Activated naive CD4-positive, alpha-beta T cell treated with anti-CD3 and anti-CD28 coated beads, Interleukin-2, amount 10 ng/mL, durations not matched to agents 7 days and 5 days (primary cell): ENCODE measurements at places on chromosomes 13 and 19.

DNA sequence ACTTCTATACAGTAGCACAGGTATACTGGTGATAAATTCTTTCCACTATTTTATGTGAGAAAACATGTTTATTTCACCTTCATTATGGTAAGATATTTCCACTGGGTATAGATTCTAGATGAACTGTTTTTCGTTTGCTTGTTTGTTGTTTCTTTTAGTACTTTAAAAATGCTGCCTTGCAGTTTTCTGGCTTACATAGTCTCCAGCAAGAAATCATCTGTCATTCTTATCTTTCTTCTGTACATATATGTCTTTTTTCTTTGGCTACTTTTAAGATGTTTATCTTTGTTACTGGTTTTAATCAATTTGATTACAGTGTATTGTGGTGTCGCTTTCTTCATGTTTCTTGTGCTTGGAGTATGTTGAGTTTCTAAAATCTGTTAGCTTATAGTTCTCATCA lies 333.3 kb upstream of the HTR2A start:
- no peaks in the 10 kb centered on the region for H3K27me3 ChIP-seq
- no peaks in the 10 kb centered on the region for H3K36me3 ChIP-seq
- H3K4me1 ChIP-seq, result no peaks in the 10 kb centered on the region
- H3K27ac ChIP-seq, result no peak overlapping the region

DNA sequence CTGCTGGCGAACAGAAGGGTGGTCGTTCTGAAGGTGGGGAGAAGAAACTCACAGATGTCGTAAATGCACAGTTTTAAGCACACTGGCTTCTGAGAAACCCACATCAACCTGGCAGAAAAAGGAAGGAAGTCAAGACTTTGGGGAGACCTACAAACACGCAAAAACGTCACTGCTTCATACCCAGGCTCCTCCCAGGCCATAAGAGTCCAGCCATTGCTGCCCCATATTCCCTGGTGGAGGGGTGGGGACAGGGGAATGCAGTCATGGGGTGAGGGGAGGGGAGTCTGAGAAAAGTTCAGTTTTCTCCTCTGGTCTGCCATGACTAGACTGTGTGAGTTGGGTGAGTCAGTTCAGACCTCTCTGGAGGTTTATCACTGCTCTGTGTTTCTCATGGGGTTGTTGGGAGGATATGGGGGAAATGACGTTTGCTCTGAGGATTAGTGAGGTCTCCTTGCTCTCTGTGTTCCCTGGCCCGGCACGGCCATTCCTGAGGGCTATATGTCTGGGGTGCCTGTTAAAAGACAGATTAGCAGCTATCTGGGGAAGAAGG lies 139.0 kb downstream of the FLT1 start:
- H3K27me3 ChIP-seq, result peaks cover under 1% of the 10 kb centered on the region
- no peak overlapping the region for H3K4me3 ChIP-seq
- H3K36me3 ChIP-seq, result peaks cover 20% of the 10 kb centered on the region
- no peak for DNase-seq

- peaks cover 31% of the 10 kb centered on the region for H3K4me1 ChIP-seq
- no peak for DNase-seq
- no peaks in the 10 kb centered on the region for H3K27me3 ChIP-seq
Measured at GRCh38 chr19:51099047-51099382, 9.2 kb downstream of the CTU1 start.

DNA sequence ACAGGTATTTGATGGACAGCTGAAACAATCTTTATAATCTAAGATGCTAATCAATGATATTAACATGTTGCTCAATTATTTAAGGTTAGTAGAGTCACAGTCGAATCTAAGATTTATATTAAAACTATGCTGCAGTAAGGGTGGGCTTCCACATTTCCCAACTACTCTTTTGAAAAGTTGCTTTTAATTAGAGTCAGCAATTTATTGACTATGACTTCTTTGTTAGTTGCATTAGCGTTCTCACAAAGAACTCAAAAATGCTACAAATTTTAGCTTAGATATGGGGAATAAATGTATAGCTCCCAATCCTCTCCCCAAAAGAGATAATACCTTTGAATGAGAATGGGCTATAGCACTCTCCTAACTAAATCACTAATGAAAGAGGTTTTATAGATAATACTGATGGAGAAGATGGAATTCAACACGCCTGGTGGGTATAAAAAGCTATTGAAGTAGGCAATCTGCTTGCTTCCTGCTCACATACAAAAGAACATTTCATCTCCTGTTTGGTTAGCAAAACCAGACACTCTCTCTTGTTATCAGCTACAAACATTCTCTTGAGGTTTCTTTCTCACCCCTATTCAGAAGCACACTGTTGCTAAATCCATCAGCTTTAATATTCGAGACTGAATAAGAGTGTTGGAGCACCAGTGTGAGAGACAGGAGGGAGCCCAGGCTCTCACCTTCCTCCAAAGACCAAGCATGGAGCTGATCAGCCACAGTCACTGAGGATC lies 2.4 kb upstream of the FLT1 start:
- no peaks in the 10 kb centered on the region for H3K36me3 ChIP-seq
- no peak for DNase-seq
- H3K4me1 ChIP-seq, result peaks cover 21% of the 10 kb centered on the region
- no peak overlapping the region for H3K27ac ChIP-seq
- H3K4me3 ChIP-seq, result no peak overlapping the region
- peaks cover 60% of the 10 kb centered on the region for H3K27me3 ChIP-seq

DNA sequence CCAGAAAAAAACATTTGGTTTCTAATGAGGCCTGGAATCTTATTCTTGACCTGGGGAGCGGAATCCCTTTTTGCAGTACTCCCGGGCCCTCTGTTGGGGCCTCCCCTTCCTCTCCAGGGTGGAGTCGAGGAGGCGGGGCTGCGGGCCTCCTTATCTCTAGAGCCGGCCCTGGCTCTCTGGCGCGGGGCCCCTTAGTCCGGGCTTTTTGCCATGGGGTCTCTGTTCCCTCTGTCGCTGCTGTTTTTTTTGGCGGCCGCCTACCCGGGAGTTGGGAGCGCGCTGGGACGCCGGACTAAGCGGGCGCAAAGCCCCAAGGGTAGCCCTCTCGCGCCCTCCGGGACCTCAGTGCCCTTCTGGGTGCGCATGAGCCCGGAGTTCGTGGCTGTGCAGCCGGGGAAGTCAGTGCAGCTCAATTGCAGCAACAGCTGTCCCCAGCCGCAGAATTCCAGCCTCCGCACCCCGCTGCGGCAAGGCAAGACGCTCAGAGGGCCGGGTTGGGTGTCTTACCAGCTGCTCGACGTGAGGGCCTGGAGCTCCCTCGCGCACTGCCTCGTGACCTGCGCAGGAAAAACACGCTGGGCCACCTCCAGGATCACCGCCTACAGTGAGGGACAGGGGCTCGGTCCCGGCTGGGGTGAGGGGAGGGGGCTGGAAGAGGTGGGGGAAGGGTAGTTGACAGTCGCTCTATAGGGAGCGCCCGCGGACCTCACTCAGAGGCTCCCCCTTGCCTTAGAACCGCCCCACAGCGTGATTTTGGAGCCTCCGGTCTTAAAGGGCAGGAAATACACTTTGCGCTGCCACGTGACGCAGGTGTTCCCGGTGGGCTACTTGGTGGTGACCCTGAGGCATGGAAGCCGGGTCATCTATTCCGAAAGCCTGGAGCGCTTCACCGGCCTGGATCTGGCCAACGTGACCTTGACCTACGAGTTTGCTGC lies at the start of gene ICAM4:
Gene ICAM4 (plus strand): TSS at position 153 of the 935 bp plus-strand sequence. CDS start 58 bp downstream, at position 211.
- peaks cover 41% of the 10 kb centered on the region for H3K36me3 ChIP-seq
- peaks cover 65% of the 10 kb centered on the region for H3K4me1 ChIP-seq
- peak; percentile 75 for DNase-seq
- H3K27me3 ChIP-seq, result peaks cover 58% of the 10 kb centered on the region
- peak within 1 kb of the TSS; percentile 63 for H3K4me3 ChIP-seq

DNA sequence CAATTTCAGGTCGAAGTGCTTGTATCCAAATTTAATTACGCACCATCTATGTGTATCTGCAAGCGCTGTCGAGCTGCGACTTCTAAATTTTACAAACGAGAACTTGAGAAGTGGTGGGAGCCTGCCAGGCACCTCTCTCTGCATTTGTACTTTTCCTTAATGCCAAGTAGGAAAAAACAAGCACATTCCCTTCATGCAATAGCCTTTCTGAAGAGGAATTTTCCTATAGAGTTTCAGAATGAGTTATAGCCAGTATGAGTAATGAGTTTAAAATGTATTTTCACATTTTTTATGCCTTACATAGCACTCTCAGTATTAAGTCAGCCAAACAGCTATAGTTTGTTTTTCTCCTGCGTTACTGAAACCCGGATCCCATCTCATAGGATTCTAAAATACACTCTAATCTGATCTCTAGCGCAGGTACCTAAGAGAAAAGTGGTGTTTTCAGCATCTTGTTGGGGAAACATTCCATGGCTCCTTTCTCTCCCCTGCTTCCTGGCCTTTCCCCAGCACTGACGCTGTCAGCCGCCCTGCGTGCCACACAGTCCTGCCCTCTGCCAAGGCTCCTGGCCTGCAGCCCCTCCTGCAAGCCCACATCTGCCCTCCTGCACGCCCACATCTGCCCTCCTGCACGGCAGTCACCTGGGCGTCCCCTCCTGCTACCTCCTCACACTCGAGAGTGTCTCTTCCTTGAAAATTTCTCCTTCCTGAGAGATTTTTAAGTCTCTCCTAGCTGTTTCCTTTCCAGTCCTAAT lies 526.9 kb downstream of the MYO16 start:
- peaks cover 13% of the 10 kb centered on the region for H3K27me3 ChIP-seq
- no peak overlapping the region for H3K4me3 ChIP-seq
- H3K27ac ChIP-seq, result no peak overlapping the region
- no peaks in the 10 kb centered on the region for H3K4me1 ChIP-seq
- no peak for DNase-seq
- H3K36me3 ChIP-seq, result no peaks in the 10 kb centered on the region

DNA sequence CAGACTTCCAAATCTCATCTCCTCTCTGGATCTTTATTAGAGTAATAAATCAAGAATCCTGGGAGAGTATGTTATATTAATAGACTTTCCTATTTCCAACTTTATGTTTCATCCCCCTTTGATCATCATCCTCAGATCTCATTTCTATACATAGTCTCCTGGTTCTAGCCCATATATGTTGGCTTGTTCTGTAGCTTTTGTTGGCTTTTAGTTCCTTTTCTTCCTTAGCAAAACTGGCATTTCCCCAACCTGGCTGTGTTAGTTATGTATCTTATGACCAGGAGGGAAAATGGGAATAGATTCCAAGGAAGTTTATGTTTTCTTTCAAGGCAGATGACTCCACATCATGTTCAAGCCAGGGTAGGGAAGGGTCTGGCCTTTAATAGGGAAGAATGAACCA lies 2464.5 kb downstream of the PCDH9 start:
- H3K36me3 ChIP-seq, result no peaks in the 10 kb centered on the region
- H3K27ac ChIP-seq, result no peak overlapping the region
- DNase-seq, result no peak
- H3K4me3 ChIP-seq, result no peak overlapping the region
- no peaks in the 10 kb centered on the region for H3K4me1 ChIP-seq
- H3K27me3 ChIP-seq, result no peaks in the 10 kb centered on the region
